HCT116 (cell line): ENCODE measurements at places on chromosomes 4 and X.

- no peaks in the 10 kb centered on the region for H3K36me3 ChIP-seq
- DNase-seq, result no peak
- no peak overlapping the region for H3K27ac ChIP-seq
- H3K4me1 ChIP-seq, result peaks cover 11% of the 10 kb centered on the region
- H3K4me3 ChIP-seq, result no peak overlapping the region
Measured at GRCh38 chrX:120358737-120359456, 3.0 kb upstream of the ATP1B4 start.

GRCh38 chr4:74770226-74770910, 24.0 kb downstream of the BTC start:
- H3K4me1 ChIP-seq, result peaks cover 22% of the 10 kb centered on the region
- H3K27me3 ChIP-seq, result no peaks in the 10 kb centered on the region
- H3K4me3 ChIP-seq, result no peak overlapping the region

DNA sequence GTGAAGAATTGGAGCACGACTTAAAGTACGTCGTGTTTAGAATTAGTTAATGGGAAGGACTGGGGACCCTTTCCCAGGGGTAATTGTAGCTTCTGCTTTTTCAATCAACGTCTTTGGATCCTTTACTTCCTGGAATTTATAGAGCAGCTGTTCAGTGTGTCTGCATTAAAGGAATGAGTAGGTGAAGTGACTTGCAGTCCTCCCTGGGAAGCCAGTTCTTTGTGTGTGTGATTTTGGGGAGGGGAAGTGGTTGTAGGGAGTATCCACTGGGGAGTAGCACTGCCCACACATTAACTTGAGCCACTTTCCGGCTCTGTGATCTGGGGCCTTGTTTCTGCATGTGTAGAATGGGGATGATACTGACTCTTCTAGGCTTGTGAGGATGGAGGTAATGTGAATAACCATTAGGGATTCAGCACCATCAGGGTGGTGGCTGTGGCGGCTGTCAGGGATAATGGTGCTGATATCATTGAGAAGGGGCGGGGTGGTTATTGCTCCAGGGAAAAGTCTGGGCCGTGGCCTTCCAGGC, 54.7 kb downstream of the TMEM131L start:
- H3K27me3 ChIP-seq, result no peaks in the 10 kb centered on the region
- DNase-seq, result no peak
- H3K4me1 ChIP-seq, result peaks cover 5% of the 10 kb centered on the region; the same call in 1 of the 2 replicates
- H3K27ac ChIP-seq, result no peak overlapping the region
- no peak overlapping the region for H3K4me3 ChIP-seq

- H3K27me3 ChIP-seq, result no peaks in the 10 kb centered on the region
- no peaks in the 10 kb centered on the region for H3K36me3 ChIP-seq
- H3K4me3 ChIP-seq, result no peak overlapping the region
- DNase-seq, result no peak
- no peak overlapping the region for H3K27ac ChIP-seq
Measured at GRCh38 chrX:32496671-32497070, 714.7 kb downstream of the DMD start.

DNA sequence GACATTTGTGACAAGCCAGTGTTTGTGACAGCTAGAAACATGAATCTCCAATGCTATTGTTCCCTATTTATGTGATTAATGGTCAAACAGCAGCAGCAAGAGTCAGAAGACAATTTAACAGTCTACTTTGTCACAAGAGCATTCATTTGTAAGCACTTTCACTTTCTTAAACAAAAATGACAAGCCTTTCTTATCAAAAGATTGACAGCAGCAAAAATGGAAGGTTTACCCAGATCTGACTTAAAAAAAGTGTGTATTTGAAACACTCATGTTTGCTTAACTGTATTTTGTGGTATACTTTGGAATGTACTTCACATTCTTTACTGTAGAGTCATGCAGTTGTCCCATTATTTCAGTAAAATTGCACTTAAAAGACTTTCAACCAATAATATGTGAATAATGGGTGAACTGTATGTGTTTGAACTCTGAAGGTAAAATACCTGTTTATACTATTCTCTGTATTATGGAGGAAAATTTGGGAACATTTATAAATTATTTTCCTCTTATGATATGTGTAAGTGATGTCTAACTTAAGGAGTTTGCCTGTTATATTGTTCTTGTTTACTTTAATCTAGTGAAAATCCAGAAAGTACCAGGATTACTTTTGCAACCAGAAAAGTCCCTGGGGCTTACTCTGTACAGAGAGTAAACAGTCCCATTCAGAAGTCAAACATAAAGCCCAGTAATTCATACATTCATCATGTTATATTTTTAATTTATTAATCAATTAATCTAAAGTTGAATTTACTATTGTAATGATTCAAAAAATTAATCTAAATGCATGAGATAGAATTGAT, 314.9 kb upstream of the TRAM1L1 start:
- H3K36me3 ChIP-seq, result no peaks in the 10 kb centered on the region
- H3K27me3 ChIP-seq, result no peaks in the 10 kb centered on the region
- H3K4me3 ChIP-seq, result no peak overlapping the region; the same call in 1 of the 2 replicates

DNA sequence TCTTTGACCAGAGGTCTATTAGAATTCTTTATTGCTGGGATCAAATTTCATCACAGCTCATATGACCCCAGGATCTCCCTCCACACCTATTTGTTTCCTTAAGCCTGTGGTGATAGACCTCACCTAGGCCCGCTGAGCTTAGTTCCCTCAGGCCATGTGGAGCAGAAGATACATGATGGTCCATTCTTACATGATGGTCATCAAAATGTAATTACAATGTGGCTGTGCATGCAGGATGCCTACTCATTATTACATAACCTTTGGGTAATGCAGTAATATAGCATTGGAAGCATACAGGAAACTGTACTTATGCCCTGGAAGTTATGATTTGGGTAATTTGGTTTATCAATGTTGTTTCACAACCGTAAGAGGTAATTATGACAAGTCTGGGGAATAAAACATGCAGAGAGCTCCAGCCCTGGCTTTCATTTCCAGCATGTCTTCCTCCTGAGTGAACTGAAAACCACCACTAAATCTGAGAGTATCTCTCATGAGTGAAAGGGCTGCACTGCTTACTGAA, 67.0 kb upstream of the AGA start:
- H3K4me3 ChIP-seq, result no peak overlapping the region
- H3K27ac ChIP-seq, result no peak overlapping the region
- H3K4me1 ChIP-seq, result peaks cover 9% of the 10 kb centered on the region; the same call in 1 of the 2 replicates

GRCh38 chr4:15654593-15655222, 449 bp downstream of the FBXL5 start:
- H3K27me3 ChIP-seq, result no peaks in the 10 kb centered on the region
- H3K27ac ChIP-seq, result peak overlapping the region; percentile 79
- no peaks in the 10 kb centered on the region for H3K36me3 ChIP-seq
- peaks cover 25% of the 10 kb centered on the region for H3K4me1 ChIP-seq
- peak overlapping the region; percentile 79 for H3K4me3 ChIP-seq

- no peaks in the 10 kb centered on the region for H3K36me3 ChIP-seq
- no peak overlapping the region for H3K27ac ChIP-seq
- H3K4me3 ChIP-seq, result no peak overlapping the region
Measured at GRCh38 chr4:85548841-85549240, 73.9 kb downstream of the ARHGAP24 start.

GRCh38 chr4:26525136-26525770, 35.0 kb upstream of the CCKAR start:
- DNase-seq, result no peak
- H3K27ac ChIP-seq, result no peak overlapping the region
- no peak overlapping the region for H3K4me3 ChIP-seq
- H3K27me3 ChIP-seq, result no peaks in the 10 kb centered on the region

DNA sequence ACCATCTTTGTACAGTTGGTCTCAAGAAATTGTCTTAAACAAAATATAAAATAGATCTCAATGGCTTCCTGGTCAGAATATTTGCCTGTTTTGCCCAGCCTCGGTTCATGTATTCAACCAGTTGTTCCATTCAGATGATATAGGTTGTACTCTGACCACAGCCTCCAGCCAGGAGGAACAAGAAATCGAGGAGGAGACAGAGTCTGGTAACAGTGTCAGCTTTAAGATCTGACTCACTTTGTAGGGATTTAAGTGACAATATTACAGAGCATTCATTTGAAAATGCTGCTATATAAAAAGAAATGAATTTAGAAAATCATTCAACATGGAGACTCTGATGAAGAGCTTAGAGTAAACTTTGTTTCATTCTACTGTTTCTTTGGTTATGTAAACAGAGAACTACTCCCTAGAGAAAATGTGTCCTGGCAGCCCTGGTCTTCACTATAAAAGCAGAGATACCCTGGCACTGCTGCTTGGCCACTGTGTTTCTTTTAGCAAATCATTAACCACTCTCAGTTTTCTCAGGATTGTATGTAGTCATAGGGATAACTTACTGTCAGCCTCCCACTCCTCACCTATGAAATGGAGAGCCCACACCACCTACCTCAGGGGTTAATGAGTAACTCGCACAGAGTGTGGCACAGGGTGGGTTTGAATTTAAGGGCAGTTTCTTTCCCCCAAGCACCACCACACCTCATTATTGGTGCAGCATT, 53.5 kb downstream of the PAGE2 start:
- H3K27me3 ChIP-seq, result no peaks in the 10 kb centered on the region
- H3K4me3 ChIP-seq, result no peak overlapping the region
- no peaks in the 10 kb centered on the region for H3K4me1 ChIP-seq
- no peak overlapping the region for H3K27ac ChIP-seq
- no peaks in the 10 kb centered on the region for H3K36me3 ChIP-seq

GRCh38 chr4:185883591-185883990, 71.6 kb upstream of the SORBS2 start:
- H3K4me3 ChIP-seq, result no peak overlapping the region
- H3K36me3 ChIP-seq, result no peaks in the 10 kb centered on the region
- no peaks in the 10 kb centered on the region for H3K27me3 ChIP-seq
- no peak for DNase-seq
- no peak overlapping the region for H3K27ac ChIP-seq
- H3K4me1 ChIP-seq, result no peaks in the 10 kb centered on the region

GRCh38 chr4:145414226-145414625, 67.4 kb upstream of the SMAD1 start:
- H3K36me3 ChIP-seq, result no peaks in the 10 kb centered on the region
- no peak overlapping the region for H3K27ac ChIP-seq
- no peaks in the 10 kb centered on the region for H3K27me3 ChIP-seq
- H3K4me3 ChIP-seq, result no peak overlapping the region
- no peak for DNase-seq
- no peaks in the 10 kb centered on the region for H3K4me1 ChIP-seq

GRCh38 chr4:89119836-89120235, 8.5 kb downstream of the TIGD2 start:
- H3K4me3 ChIP-seq, result no peak overlapping the region
- H3K27ac ChIP-seq, result no peak overlapping the region
- H3K36me3 ChIP-seq, result no peaks in the 10 kb centered on the region
- H3K27me3 ChIP-seq, result no peaks in the 10 kb centered on the region
- no peak for DNase-seq

DNA sequence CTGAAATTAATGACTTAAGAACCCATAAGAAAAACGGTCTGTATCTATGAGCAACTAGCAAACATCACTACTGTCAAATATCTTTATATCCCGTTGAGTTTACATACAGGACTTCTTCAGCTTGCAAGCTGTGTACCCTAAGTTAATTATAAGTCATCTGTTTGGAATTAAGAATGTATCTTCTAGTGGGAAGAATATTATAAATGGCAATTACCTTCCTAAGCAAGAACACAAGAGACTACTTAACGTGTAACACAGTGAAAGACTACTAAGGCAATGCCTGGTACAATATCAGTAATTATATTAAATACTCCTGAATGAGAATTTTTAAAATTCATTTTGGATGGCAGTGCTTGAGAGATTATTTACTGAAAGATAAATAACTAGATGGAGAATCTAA, 58.5 kb downstream of the ADGRA3 start:
- no peak for DNase-seq
- no peaks in the 10 kb centered on the region for H3K36me3 ChIP-seq
- H3K4me1 ChIP-seq, result peaks cover 5% of the 10 kb centered on the region; the same call in 1 of the 2 replicates
- no peaks in the 10 kb centered on the region for H3K27me3 ChIP-seq

DNA sequence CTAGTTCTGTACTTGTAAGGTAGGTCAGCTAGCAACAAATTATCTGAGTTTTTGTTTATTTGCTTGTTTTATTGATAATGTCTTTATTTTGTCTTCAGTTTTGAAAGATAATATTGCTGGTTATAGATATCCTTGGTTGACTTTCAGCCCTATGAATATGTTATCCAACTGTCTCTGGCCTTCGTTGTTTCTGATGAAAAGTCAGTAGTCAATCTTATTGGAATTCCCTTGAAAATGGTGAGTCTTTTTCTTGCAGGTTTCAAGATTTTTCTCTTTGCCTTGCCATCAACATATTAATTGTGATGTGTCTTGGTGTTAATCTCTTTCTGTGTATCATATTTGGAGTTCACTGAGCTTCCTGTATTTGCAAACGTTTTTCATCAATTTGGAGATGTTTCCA, 113.1 kb upstream of the NEIL3 start:
- no peaks in the 10 kb centered on the region for H3K27me3 ChIP-seq
- no peak overlapping the region for H3K27ac ChIP-seq
- no peak for DNase-seq
- H3K4me1 ChIP-seq, result no peaks in the 10 kb centered on the region
- no peaks in the 10 kb centered on the region for H3K36me3 ChIP-seq

- no peaks in the 10 kb centered on the region for H3K36me3 ChIP-seq
- H3K4me3 ChIP-seq, result no peak overlapping the region
- no peaks in the 10 kb centered on the region for H3K27me3 ChIP-seq
Measured at GRCh38 chrX:46788902-46789301, 30.0 kb upstream of the SLC9A7 start.

GRCh38 chrX:148047200-148047599, 66.1 kb downstream of the FMR1NB start:
- H3K27me3 ChIP-seq, result no peaks in the 10 kb centered on the region
- no peak overlapping the region for H3K4me3 ChIP-seq
- no peaks in the 10 kb centered on the region for H3K36me3 ChIP-seq
- DNase-seq, result no peak
- H3K27ac ChIP-seq, result no peak overlapping the region

DNA sequence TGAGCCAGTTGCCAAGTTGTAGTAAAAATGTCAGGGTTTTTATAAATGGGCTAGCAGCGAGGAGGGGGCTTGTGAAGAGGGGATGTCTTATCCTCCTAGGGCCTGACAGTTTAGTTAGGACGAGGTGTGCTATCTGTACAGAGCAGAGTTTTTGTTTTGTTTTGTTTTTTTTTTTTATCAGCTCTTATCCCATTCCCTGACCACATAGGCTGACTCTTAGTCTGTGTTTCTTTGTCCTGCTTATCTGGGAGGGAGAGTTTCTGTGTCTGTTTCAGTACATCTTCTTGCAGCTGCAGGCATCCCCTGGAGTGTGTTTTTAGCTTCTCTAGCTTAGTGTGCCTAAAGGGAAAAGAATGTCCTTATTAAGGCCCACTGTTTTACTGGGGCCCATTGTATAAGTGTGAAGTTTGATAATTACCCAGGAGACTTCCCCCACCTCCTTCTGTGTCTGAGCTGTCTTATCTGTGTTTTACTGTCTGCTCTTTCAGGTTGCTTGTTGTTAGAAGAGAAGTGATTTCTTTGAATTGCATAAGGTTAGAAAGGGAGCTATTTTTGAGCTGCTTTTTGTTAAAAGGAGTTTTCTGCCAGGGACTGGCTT, 32.0 kb downstream of the PAGE2 start:
- no peaks in the 10 kb centered on the region for H3K4me1 ChIP-seq
- no peaks in the 10 kb centered on the region for H3K36me3 ChIP-seq
- H3K27ac ChIP-seq, result no peak overlapping the region
- H3K27me3 ChIP-seq, result no peaks in the 10 kb centered on the region; the same call in 1 of the 2 replicates
